ENCODE measurements at places on chromosomes 7 and 10. TPM values are rescaled to one million over a fixed set of nuclear protein-coding genes. Genes with fewer than 3 reads are reported as not detected.

GRCh38 chr7:75689246-75690099, 49.3 kb downstream of the HIP1 start:
- no peak for DNase-seq
- H3K4me1 ChIP-seq = 0 out of 2 replicates have a peak, but pooled peaks cover 6% of the 10 kb centered on the region
- no peaks in the 10 kb centered on the region for H3K27me3 ChIP-seq
- H3K27ac ChIP-seq = no peak overlapping the region
- H3K4me3 ChIP-seq = no peak overlapping the region

GRCh38 chr10:117652228-117653169, 110.0 kb downstream of the EMX2 start:
- no peaks in the 10 kb centered on the region for H3K27me3 ChIP-seq
- H3K4me3 ChIP-seq = no peak overlapping the region
- H3K36me3 ChIP-seq = no peaks in the 10 kb centered on the region
- no peak overlapping the region for H3K27ac ChIP-seq

GRCh38 chr10:117530791-117531190, 11.8 kb upstream of the EMX2 start:
- H3K4me1 ChIP-seq = peaks cover 13% of the 10 kb centered on the region
- no peaks in the 10 kb centered on the region for H3K27me3 ChIP-seq
- H3K27ac ChIP-seq = no peak overlapping the region

DNA sequence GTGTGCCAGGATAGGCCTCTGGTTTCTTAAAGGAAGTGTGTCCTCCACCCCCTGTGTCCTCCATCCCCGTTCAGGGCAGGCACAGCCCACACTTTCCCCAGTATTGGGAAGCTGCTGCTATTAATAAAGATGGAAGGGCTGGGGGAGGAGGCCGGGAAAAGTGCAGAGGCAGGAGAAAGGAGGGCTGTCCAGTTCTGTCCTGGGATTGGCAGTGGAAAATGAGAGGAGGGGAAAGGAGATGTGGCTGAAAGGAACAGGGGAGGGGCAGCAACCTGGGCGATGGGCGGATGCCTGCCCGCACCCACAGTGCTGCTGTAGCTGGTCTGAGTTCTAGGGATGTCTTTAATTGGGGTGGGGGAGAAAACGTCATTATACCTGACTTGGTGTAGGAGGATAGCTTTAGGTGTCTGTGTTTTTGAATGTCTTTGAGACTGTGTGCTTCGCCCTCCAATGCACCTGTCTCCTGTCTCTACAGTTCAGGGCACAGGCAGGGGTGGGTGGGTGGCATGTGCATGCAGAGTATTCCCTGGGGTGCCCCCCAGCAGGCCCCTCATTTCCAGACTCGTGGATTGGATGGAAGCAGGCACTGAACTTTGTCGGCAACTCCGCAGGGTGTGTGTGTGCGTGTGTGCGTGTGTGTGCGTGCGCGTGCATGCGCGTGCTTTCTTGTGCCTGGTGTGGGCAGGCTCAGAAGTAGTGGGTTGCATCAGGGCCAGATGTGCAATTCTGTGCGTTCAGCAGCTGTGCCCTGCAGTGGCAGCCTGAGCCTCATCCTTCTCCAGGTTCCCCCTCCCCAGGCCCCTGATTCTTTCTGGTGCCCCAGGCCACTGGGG, 2.5 kb downstream of the TRIM8 start:
- no peaks in the 10 kb centered on the region for H3K27me3 ChIP-seq
- H3K4me1 ChIP-seq = peaks cover 11% of the 10 kb centered on the region
- H3K27ac ChIP-seq = peak overlapping the region; percentile 84
- H3K4me3 ChIP-seq = peak overlapping the region; percentile 74

- H3K36me3 ChIP-seq = no peaks in the 10 kb centered on the region
- no peaks in the 10 kb centered on the region for H3K27me3 ChIP-seq
- peaks cover 39% of the 10 kb centered on the region for H3K4me1 ChIP-seq
- DNase-seq = peak; percentile 58
- H3K4me3 ChIP-seq = no peak overlapping the region
Observed at GRCh38 chr7:146937836-146938235, 821.2 kb downstream of the CNTNAP2 start.

DNA sequence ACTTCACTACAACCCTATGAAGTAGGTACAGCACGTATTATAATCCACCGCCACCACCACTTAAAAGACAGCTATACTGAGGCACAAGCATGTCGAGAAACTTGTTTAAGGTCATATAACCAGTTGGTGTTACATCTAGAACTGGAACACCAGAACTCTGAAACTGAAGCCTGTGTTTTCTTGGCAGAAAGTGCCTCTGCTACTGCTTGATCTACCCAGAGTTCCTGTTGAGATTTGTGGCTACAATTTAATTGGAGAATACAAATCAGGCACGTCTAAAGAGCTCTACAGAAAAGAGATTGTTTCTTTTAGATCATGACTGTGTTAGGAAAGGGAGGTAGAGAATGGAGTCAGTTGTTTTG, 4.3 kb upstream of the ADD3 start:
- H3K27ac ChIP-seq = peak overlapping the region; percentile 76
- peaks cover 57% of the 10 kb centered on the region for H3K4me1 ChIP-seq
- H3K36me3 ChIP-seq = no peaks in the 10 kb centered on the region

GRCh38 chr7:18532813-18533212, 37.3 kb downstream of the HDAC9 start:
- H3K4me1 ChIP-seq = no peaks in the 10 kb centered on the region
- no peak for DNase-seq
- no peak overlapping the region for H3K4me3 ChIP-seq
- no peaks in the 10 kb centered on the region for H3K36me3 ChIP-seq

- no peak overlapping the region for H3K4me3 ChIP-seq
- DNase-seq = no peak
- H3K27ac ChIP-seq = no peak overlapping the region
- H3K4me1 ChIP-seq = peaks cover 9% of the 10 kb centered on the region
- no peaks in the 10 kb centered on the region for H3K27me3 ChIP-seq
- H3K36me3 ChIP-seq = no peaks in the 10 kb centered on the region
Observed at GRCh38 chr10:34237898-34238455, 577.1 kb downstream of the PARD3 start.

DNA sequence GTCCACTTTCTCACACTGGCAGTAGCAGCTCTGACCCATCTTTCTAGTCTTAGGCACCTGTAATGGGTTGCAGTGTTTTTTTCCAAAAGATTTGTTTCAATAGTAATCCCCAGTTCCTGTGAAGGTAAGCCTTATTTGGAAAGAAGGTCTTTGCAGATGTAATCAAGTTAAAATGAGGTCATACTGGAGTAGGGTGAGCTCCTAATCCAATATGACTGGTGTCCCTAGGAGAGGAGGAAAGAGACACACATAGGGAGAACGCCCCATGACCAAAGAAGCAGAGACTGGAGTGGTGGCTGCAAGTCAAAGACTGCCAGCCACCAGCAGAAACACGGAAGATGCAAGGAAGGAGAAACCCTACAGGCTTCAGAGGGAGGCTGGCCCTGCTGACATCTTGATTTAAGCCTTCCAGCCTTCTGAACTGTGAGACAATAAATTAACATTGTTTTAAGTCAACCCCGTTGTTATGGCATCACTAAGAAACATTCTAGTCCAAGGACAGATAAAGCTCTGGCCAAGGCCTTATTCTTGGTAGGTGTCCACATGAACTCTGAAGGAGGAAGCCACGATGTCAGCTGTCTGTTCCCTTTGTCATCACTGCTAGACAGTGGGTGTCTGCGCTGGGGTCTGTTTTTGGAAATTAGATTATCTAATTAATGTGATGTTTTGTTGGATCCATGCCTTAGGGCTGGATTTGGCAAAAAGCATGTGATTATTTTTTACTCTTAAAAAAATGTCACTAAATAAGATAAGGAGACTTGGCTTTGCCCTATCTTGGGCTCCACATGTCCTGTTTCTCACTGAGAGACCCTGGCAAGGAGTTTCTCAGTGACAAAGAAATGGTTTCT, 214.9 kb downstream of the KCNMA1 start:
- no peaks in the 10 kb centered on the region for H3K36me3 ChIP-seq
- no peak for DNase-seq
- H3K27ac ChIP-seq = no peak overlapping the region
- peaks cover 19% of the 10 kb centered on the region for H3K4me1 ChIP-seq

DNA sequence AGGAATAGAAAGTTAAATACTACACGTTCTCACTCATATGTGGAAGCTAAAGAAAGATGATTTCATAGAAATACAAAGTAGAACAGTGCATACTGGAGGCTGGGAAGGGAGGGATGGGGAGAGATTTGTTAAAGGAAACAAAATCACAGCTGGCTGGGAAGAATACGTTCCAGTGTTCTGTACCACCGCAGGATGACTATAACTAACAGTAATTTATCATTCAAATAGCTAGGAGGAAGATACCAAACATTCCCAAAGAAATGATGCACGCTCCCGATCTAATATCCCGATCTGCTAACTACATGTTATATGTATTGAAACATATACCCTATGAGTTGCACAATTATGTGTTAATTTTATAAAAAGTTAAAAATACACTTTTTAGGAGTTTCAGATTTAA, 162.3 kb downstream of the ZMYND11 start:
- H3K36me3 ChIP-seq = no peaks in the 10 kb centered on the region
- H3K27ac ChIP-seq = no peak overlapping the region
- H3K4me1 ChIP-seq = no peaks in the 10 kb centered on the region
- H3K4me3 ChIP-seq = no peak overlapping the region

DNA sequence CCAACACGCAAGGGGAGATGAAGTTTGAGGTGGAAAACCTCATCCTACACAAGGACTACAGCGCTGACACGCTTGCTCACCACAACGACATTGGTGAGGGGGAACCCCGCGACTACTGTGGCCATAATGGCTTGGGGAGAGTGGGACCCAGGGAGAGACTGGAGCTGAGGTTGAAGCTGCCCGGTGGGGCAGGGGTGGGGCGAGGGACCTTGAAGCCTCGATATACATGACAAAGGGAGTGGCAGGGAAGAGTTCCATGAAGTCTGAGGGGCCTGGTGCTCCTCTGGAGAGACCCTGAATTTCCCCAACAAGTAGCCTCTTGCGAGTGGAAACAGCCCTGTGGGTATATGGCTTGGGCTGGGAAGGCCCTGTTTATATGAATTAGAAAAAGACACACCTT, 3.1 kb downstream of the PLAU start:
- DNase-seq = no peak
- H3K4me1 ChIP-seq = peaks cover 14% of the 10 kb centered on the region
- no peaks in the 10 kb centered on the region for H3K36me3 ChIP-seq
- H3K27ac ChIP-seq = no peak overlapping the region
- no peaks in the 10 kb centered on the region for H3K27me3 ChIP-seq
- H3K4me3 ChIP-seq = no peak overlapping the region

The ZWINT gene
- total RNA-seq = 181 TPM

The ITPRID1 gene
- 0.26 TPM for total RNA-seq

The ASB4 gene
- not detected for total RNA-seq

The SAP25 gene
- 2.0 TPM for total RNA-seq

The NOBOX gene
- not detected for total RNA-seq

Data from Caco-2 (cell line).